Activated CD8-positive, alpha-beta memory T cell treated with anti-CD3 and anti-CD28 coated beads for 36 hours (primary cell): ENCODE measurements at places on chromosomes 11 and 22. TPM values are rescaled to one million over a fixed set of nuclear protein-coding genes. Genes with fewer than 3 reads are reported as not detected.

Gene CYP2D6
- total RNA-seq = 1.4 TPM

Gene HORMAD2
- total RNA-seq = not detected

Gene ALDH3B1
- not detected for total RNA-seq

Gene DCHS1
- total RNA-seq = 0.53 TPM

Gene MS4A6E
- total RNA-seq = not detected

Gene PANX3
- not detected for total RNA-seq

Gene SVIP
- 76.0 TPM for total RNA-seq

Gene OR6A2
- total RNA-seq = 0.06 TPM

Gene ZNF215
- 1.7 TPM for total RNA-seq

Gene MAPK8IP1
- 0.91 TPM for total RNA-seq

Gene ASRGL1
- 6.8 TPM for total RNA-seq

Gene USP2
- total RNA-seq = 0.44 TPM

Gene BCO2
- 0.82 TPM for total RNA-seq

Gene C11orf58
- total RNA-seq = 160 TPM

Gene KLHL22
- 13.9 TPM for total RNA-seq
